ENCODE measurements at places on chromosomes 3 and 15.
A peak's percentile ranks its signal among the peaks of the same experiment; 100 is the strongest.

- H3K27ac ChIP-seq: no peak overlapping the region
- H3K27me3 ChIP-seq: no peaks in the 10 kb centered on the region
- no peak for DNase-seq
- H3K36me3 ChIP-seq: no peaks in the 10 kb centered on the region
- H3K4me1 ChIP-seq: no peaks in the 10 kb centered on the region
Observed at GRCh38 chr15:87777054-87777561, 479.4 kb downstream of the NTRK3 start.

DNA sequence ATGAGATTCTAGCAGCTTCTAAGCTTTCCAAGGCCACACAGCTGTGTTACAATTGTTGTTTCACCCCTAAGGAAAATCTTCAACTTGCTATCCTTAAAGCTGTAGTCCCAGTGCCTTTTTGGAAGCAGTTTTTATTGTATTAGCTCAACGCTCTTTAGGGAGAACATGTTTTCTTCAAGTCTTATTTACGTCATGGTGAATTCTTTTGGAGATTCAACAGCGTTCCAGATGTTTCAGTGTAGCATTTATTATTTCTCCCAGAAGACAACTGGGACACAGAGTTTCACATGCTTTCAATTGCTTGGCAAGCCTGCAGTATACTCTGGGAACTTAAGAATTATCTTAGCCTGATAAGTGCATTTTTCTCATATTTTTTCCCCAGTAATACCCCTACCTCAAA is 888.3 kb downstream of the PLOD2 start:
- DNase-seq: no peak
- no peaks in the 10 kb centered on the region for H3K36me3 ChIP-seq
- no peaks in the 10 kb centered on the region for H3K4me1 ChIP-seq

GRCh38 chr15:44157679-44158078 is 37.4 kb downstream of the FRMD5 start:
- no peak for DNase-seq
- H3K36me3 ChIP-seq: no peaks in the 10 kb centered on the region
- H3K4me1 ChIP-seq: no peaks in the 10 kb centered on the region
- no peak overlapping the region for H3K4me3 ChIP-seq
- H3K27ac ChIP-seq: no peak overlapping the region

GRCh38 chr3:97658668-97659285 is 105.8 kb upstream of the ARL6 start:
- H3K27ac ChIP-seq: no peak overlapping the region
- no peaks in the 10 kb centered on the region for H3K36me3 ChIP-seq
- no peaks in the 10 kb centered on the region for H3K4me1 ChIP-seq

DNA sequence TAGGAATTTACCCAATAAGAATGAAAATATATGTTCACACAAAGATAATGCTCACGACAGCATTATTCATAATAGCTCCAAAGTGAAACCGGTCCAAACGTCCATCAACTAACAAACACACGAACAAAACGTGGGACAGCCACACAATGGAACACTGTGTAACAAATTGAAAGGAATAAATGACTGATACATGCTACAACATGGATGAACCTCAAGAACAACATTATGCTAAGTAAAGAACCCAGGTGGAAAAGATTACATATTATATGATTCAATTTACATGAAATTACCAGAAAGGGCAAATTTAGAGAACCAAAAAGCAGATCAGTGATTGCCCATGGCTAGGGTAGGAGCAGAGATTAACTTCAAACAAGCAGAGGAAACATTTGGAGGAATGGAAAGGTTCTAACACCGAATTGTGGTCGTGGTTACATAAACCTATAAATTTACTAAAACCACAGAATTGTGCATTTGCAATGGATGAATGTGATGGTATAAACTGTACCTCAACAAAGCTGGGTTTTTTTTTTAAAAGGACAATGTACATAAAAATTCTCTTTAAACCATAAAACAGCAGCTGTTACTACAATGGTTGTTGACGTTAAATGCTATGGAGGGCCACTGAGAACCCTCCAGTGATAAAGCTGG is 76.3 kb downstream of the XXYLT1 start:
- no peak for DNase-seq
- H3K36me3 ChIP-seq: no peaks in the 10 kb centered on the region
- no peaks in the 10 kb centered on the region for H3K27me3 ChIP-seq
- no peak overlapping the region for H3K4me3 ChIP-seq
- H3K27ac ChIP-seq: no peak overlapping the region

GRCh38 chr3:28915741-28916500 is 364.9 kb upstream of the RBMS3 start:
- H3K27ac ChIP-seq: no peak overlapping the region
- H3K27me3 ChIP-seq: no peaks in the 10 kb centered on the region
- H3K36me3 ChIP-seq: no peaks in the 10 kb centered on the region
- DNase-seq: peak; percentile 55
- H3K4me3 ChIP-seq: no peak overlapping the region
- no peaks in the 10 kb centered on the region for H3K4me1 ChIP-seq

DNA sequence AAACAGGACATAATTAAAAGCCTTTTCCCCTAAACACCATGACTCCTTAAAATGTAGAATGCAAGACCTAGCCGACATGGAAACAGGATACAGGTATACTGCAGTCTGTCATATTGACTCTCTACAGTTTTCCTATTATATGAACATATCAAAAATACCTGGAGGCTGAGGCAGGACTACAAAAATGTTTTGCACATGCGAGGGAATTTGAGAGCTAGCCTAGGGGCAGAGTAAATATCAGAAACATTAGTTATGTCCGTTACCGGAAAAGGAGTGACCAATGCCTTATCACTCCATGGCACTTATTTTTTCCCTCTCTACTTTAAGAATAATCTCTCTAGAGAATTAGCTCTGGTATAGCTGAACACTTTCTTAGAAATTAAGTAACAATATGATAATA is 732.3 kb downstream of the TUSC7 start:
- no peaks in the 10 kb centered on the region for H3K4me1 ChIP-seq
- H3K4me3 ChIP-seq: no peak overlapping the region
- no peak overlapping the region for H3K27ac ChIP-seq
- no peak for DNase-seq

DNA sequence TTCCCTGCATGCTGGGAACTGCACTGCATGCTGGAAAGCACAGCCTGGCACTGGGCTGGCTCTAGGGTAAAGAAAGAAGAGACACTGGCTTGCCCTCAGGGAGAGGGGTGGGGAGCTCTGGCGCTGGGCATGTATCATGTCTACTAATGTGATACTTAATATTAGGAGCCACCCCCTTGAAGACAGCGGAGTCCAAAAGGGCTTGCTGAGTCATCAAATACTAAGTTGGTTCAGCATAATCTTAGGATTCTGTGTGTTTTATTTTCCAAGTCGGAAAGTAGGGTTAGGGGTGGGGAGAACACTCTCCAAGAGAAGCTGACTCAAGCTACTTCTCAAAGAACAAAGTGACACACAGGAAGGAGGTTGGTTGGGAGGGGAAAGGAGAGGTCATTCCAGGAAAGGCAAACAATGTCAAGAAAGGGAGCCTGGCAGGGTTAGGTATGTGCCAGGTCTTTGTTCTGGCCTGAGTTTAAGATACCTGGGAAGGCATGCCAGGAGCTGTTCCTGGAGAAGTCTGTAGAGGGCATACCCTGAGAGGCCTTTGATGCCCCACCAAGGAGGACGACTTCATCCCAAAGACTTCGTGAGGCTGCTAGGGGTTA is 237.8 kb upstream of the NR2E3 start:
- H3K4me1 ChIP-seq: no peaks in the 10 kb centered on the region
- no peaks in the 10 kb centered on the region for H3K27me3 ChIP-seq
- DNase-seq: no peak
- H3K4me3 ChIP-seq: no peak overlapping the region
- no peak overlapping the region for H3K27ac ChIP-seq

GRCh38 chr15:57532731-57533447 is 58.8 kb upstream of the MYZAP start:
- no peak overlapping the region for H3K27ac ChIP-seq
- no peak for DNase-seq
- no peaks in the 10 kb centered on the region for H3K4me1 ChIP-seq

DNA sequence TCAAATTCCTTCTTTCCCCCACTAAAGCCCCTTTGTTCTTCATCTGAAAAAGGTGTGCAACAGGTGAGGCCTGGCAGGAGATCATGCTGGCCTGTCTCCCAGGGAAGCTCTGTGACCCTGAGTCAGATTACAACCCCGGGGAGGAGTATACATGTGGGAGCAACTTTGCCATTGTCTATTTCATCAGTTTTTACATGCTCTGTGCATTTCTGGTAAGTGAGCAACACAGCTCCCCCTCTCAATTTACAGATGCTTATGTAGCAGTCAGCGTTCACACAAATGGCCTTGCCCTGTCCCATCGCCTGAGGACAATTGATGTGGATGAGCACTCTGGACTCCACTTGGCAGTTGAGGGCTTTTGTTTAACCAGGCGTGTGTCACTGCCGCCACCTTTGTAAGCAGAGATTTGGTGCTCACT is 70.4 kb downstream of the CHDH start:
- H3K36me3 ChIP-seq: no peaks in the 10 kb centered on the region
- no peak overlapping the region for H3K4me3 ChIP-seq
- H3K27ac ChIP-seq: no peak overlapping the region
- no peaks in the 10 kb centered on the region for H3K27me3 ChIP-seq
- DNase-seq: no peak

DNA sequence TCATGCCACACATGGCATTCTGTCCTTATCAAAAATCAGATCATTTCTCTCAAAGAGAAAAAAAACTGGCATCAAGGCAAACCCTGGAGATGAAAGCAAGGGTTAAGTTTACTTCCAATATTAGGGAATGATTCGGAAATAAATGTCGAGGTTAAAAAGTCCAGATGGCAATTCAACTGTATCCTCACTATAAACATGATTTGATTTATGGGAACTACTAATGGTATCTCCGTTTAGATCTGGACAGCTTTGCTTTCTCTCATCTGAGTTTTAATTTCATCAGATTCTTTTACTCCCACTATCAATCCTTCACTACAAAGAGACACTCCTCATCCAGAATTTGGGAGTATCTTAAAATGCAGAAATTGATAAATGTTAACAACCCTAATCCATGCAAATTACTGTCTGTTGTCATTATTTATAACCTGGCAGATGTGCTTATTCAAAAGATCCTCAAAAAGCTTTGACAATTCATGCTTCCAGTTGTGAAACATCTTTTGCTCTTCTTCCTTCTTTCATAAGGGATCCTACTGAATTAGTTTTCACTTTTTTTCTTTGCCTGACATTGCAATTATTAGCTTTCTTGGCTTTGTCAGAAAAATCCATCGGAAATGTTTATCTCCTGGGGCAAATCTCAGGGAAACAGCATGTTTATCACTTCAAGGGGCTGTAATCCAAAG is 903.2 kb downstream of the MCTP2 start:
- no peak for DNase-seq
- no peak overlapping the region for H3K4me3 ChIP-seq
- H3K27ac ChIP-seq: no peak overlapping the region
- H3K4me1 ChIP-seq: no peaks in the 10 kb centered on the region
- no peaks in the 10 kb centered on the region for H3K36me3 ChIP-seq
- H3K27me3 ChIP-seq: no peaks in the 10 kb centered on the region

GRCh38 chr3:54853573-54854404 is 74.1 kb downstream of the LRTM1 start:
- H3K4me1 ChIP-seq: no peaks in the 10 kb centered on the region
- H3K27me3 ChIP-seq: no peaks in the 10 kb centered on the region
- H3K36me3 ChIP-seq: no peaks in the 10 kb centered on the region
- peak; percentile 76 for DNase-seq
- H3K27ac ChIP-seq: no peak overlapping the region

GRCh38 chr3:46114323-46114988 is 87.2 kb upstream of the XCR1 start:
- H3K27me3 ChIP-seq: no peaks in the 10 kb centered on the region
- H3K4me3 ChIP-seq: no peak overlapping the region
- no peaks in the 10 kb centered on the region for H3K4me1 ChIP-seq
- peak overlapping the region; percentile 16 for H3K27ac ChIP-seq
- DNase-seq: no peak

- H3K4me1 ChIP-seq: peaks cover 17% of the 10 kb centered on the region
- H3K4me3 ChIP-seq: no peak overlapping the region
- H3K27ac ChIP-seq: peak overlapping the region; percentile 49
- no peaks in the 10 kb centered on the region for H3K36me3 ChIP-seq
- no peak for DNase-seq
Observed at GRCh38 chr3:45906681-45907407, 20.5 kb downstream of the CCR9 start.

GRCh38 chr3:19146685-19147650 is 1.3 kb upstream of the KCNH8 start:
- H3K27me3 ChIP-seq: no peaks in the 10 kb centered on the region
- peak overlapping the region; percentile 69 for H3K4me3 ChIP-seq
- H3K27ac ChIP-seq: peak overlapping the region; percentile 59
- no peaks in the 10 kb centered on the region for H3K4me1 ChIP-seq

GRCh38 chr15:34841262-34841725 is 45.9 kb upstream of the ACTC1 start:
- H3K4me3 ChIP-seq: no peak overlapping the region
- no peaks in the 10 kb centered on the region for H3K4me1 ChIP-seq
- H3K27me3 ChIP-seq: no peaks in the 10 kb centered on the region
- no peak overlapping the region for H3K27ac ChIP-seq

DNA sequence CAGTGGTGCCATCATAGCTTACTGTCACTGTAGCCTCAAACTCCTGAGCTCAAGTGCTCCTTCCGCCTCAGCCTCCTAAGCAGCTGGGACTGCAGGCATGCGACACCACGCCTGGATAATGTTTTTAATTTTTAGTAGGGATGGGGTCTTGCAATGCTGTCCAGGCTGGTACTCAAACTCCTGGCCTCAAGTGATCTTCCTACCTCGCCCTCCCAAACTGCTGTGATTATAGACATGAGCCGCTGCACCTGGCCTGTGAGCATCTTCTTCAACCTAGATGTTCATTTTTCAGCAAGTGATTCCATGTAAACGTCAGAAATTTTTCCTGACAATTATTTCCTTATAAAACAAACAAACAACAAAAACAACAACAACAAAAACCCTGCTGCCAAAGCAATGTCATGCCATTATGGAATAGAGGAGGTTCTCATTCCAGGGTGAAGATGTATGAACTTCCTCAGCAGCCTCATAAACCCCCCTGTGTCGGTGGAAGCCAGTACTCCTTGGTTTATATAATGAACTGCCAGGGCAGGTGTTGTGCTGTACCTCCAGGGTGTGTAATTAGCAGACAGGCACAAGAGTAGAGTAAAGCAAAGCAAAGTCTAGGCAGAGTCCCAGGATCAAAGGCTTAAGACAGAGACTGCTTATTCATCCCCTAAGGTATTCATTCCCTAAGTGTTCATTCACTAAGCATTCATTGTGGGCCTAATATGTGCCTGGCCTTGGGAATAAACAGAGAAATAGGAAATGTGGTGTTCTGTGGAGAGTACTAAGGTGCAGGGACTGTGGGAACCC is 44.6 kb downstream of the NR2C2 start:
- no peaks in the 10 kb centered on the region for H3K27me3 ChIP-seq
- H3K27ac ChIP-seq: no peak overlapping the region
- DNase-seq: no peak

GRCh38 chr3:12073106-12073505 is 68.9 kb downstream of the SYN2 start:
- H3K27me3 ChIP-seq: no peaks in the 10 kb centered on the region
- H3K36me3 ChIP-seq: no peaks in the 10 kb centered on the region
- no peak overlapping the region for H3K4me3 ChIP-seq
- DNase-seq: no peak
- H3K4me1 ChIP-seq: no peaks in the 10 kb centered on the region

- DNase-seq: no peak
- no peaks in the 10 kb centered on the region for H3K4me1 ChIP-seq
Observed at GRCh38 chr15:54120949-54121463, 142.8 kb downstream of the UNC13C start.

- H3K36me3 ChIP-seq: no peaks in the 10 kb centered on the region
- H3K4me3 ChIP-seq: no peak overlapping the region
- H3K4me1 ChIP-seq: no peaks in the 10 kb centered on the region
- H3K27me3 ChIP-seq: no peaks in the 10 kb centered on the region
Observed at GRCh38 chr3:44974416-44974815, 1.6 kb downstream of the ZDHHC3 start.

Data from Peyer's patch (tissue), 4 donors.